ENCODE measurements at places on chromosomes 12 and 14.

DNA sequence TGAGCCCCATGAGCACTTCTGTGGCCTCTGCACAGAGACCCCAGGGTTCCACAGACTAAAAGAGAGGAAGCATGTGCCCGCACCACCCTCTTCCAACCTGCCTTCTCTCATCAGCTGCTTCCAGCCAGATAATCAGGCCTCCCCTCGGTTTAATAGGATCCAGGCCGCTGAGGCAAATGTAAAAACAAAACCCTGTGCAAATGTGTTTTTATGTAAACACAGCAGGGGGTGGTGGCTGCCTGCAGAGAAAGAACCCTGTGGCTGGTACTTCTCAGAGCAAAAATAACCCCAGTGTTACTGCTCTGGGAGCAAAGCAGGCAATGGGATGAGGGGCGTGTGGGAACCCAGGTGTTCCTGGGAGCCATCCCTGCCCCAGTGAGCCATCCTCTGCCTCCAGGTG is 46.2 kb downstream of the WSCD2 start:
- peak; percentile 36 for DNase-seq

GRCh38 chr14:89540009-89540829 is 123.2 kb upstream of the FOXN3 start:
- DNase-seq, result no peak

GRCh38 chr12:12901158-12901791 is 9.9 kb downstream of the GPRC5A start:
- no peak for DNase-seq

DNA sequence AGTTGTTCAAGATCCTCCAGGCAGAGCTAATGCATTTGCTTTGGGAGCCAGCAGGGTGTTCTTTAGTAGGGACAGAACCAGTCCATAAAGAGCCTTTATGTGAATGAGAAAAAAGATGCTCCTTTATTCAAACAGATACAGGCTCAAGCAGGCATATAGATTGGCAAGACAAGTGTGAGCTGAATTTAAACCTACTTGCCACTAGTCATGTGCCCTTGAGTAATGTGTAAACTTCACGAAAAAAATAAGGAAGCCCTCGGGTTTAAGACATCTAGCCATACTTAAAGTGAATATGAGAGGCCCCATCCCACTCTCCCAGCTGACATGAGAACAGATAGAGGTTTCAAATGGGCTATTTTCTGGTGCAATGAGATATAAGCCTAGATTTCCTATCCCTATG is 43.1 kb upstream of the STRAP start:
- no peak for DNase-seq

DNA sequence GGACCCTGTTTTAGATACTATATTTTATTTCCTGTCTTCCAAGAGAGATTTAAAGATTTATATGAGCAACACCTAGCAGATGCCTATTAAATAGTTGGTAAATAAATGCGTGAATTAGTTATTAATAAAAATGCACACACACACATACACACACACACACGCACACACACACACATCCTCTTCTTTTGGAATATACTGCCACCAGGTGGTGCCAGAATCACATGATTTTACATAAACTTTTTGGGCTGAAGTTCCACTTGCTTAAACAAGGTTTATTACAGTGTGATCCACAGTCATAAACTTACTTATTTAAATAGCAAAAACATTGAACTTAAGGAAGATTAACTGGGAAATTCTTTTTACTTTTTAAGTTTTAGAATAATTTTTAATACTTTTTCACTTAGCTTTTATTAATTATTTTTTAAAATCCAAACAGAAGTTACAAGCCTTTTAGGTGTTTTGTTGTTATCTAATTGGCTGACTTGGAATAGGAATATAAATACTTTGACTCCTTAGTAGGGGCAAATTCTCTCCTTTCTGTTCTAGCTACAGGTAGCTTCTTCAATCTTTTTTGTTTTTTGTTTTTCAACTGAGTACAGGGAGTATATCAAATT is 17.5 kb downstream of the RAD51B start:
- DNase-seq, result peak; percentile 18

- DNase-seq, result no peak
These were observed 46.2 kb downstream of the ANO2 start for GRCh38 chr12:5898874-5899273.

- no peak for DNase-seq
These were observed 129.8 kb downstream of the FOXG1 start for GRCh38 chr14:28896337-28896736.

DNA sequence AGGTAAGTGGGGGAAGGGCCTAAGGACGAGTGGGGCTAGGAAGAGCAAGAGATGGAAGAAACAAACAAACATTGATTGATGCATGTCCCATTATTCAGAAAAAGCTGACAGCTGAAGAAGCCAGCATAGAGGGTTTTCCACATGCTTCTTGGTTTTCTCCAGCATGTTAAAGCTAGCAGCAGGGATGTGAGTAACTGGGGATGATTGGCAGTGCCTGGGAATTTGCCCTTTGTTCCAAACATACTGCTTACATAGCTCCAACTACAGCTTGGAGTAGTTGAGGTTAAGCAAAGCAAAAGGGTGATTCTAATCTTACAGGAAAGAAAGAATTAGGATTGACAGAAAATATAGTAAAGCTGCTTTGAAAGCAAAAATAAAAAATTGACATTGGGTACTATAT is 68.0 kb upstream of the IFNG-AS1 start:
- no peak for DNase-seq

Data from HEK293T (cell line).